ENCODE measurements at places on chromosomes 11 and 22. TPM values are rescaled to one million over a fixed set of nuclear protein-coding genes. Genes with fewer than 3 reads are reported as not detected.

CABP7 gene
- 0.08 TPM for total RNA-seq

AGBL2 gene
- 5.9 TPM for total RNA-seq

GTSE1 gene
- total RNA-seq, result 76.2 TPM

FAM227A gene
- total RNA-seq, result 0.10 TPM

MMP8 gene
- total RNA-seq, result not detected

CTSF gene
- 3.7 TPM for total RNA-seq

DNA sequence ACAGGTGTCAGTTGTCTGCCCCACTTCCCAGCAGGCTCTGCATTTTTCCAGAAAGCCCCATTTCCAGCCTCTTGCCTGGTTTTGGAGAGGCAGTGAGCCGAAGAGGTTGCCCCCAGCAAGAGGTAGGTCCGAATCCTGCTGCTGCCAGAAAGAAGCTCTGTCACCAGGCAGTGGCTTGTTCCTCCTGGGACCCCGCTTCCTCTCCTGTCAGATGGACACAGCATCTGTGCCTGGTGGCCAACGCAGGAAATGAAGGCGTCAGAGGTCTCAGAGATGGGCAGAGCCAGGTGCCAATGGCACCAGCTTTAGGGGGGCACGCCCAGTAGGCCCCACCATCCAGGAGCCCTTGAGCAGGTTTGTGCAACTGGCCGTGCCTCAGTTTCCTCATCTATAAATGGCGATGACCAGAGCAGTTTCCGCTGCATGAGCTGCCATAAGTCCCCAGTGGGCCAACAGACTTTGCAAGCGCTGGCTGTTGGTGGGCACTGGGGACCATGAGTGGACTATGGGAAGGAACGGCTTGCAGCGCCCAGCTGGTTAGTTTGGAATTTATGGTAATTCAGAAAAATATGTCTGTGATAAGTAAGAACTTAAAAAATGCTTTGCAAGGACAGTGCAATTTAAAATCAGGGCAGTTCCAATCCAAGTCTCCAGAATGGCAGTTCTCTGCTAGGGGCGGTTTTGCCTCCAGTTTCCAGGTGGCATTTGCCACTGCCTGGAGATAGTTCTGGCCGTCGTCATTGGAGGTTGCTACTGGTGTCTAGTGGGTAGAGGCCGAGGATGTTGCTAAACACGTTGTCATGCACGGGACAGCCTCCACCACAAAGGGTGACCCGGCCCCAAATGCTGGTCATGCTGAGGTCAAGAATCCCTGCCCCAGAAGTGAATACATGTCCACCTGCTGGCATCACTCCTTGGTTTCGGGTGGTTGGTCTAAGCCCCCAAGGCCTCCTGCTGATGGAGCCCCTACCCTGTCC, 2.3 kb upstream of the OSBPL5 start:
- no peak for DNase-seq

DNA sequence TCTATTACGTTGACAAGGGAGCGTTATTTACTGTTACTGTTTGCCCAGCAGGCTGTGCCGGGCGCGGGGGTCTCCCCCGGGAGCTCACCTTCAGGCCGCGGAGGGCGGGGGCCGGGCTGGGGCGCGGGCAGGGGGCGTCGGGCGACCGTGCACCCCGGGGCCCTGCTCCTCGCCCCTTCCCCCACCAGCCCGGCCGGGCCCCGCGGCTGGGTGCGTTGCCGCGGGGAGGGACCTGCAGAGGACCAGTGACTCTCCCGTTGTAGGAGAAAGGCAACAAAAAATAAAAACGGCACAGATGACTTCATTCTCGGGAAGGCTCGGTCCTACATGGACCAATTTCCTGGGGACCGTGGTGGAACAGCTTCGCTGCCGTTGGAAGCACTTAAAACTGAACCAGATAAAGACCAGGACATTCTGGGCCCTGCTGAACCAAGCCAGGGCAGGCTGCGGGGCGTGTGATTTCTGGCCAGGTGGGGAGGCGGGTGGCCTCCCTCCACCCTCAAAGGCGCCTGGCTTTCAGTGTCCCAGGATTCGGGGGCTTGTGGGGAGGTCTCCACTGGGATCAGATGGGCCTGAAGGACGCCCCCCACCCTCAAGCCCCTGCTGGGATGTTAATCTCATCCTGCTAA, 57.4 kb downstream of the IGLL1 start:
- no peak for DNase-seq

DNA sequence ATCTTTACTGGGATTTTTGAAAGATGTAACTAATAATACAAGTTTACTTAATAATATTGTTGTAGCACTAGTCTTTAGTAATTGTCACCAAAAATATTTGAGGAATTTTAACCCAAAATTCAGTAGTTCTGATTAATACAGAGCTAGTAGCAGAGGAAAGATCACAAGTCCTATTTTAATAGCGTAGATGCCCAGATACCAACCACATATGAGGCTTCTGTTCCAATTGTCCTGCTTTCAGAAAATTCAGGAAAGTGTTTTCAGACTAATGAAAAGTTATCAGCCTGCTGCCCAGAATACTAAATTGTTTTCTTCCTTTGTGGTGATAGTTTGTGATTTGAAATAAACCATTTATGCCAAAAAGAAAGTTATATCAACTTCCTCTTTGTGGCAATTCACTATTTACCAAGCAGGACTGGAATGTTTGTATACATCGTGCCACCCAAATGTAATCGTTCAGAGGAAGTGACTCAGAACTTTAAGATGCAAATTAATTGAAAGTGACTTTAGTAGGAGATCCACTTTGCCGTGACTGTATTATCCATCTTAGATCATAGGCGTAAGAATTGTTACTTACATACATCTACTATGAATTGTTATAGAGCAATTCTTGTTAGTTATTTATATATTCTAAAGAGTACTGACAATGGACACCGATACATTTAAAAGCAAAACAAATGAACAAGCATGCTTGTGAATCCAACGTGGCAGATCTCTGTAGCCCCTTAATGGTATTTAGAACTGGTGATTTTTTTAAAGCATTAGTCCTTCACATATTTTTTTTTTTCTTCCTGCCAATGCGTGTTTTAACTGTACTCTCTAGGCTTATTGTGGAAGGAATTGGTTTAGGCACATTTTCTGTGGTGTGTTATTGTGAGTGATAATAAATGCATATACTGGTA, 231.0 kb downstream of the DDX10 start:
- DNase-seq, result no peak

DNA sequence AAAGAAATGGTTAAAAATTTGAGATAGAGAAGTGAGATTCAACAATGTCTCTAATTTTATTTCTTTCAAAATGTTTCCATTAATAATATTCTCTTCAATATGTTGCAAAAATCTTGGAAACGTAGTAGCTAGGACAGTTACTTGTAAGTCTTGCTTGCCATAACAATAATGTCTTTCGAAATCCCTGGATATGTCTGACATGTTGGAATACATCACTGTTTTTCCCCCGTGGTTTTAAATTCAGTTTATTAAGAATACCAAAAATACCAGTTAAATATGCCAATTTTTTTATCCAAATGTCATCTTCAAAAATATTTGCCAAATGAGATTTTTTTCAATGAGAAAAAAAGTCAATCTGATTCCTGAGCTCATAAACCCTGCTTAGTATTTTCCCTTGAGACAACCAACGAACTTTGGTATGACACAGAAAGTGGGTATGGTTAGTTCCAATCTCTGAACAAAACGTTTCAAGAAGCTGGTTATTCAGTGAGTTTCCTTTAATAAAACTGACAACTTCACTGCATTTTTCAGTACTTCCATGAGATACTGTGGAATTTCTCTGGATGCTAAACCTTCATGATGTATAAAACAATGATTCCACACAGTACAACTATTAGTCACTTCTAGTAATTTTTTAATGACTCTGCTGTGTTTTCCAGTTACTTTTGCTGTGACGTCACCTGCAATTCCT, 36.7 kb upstream of the AMPD3 start:
- DNase-seq, result no peak

DNA sequence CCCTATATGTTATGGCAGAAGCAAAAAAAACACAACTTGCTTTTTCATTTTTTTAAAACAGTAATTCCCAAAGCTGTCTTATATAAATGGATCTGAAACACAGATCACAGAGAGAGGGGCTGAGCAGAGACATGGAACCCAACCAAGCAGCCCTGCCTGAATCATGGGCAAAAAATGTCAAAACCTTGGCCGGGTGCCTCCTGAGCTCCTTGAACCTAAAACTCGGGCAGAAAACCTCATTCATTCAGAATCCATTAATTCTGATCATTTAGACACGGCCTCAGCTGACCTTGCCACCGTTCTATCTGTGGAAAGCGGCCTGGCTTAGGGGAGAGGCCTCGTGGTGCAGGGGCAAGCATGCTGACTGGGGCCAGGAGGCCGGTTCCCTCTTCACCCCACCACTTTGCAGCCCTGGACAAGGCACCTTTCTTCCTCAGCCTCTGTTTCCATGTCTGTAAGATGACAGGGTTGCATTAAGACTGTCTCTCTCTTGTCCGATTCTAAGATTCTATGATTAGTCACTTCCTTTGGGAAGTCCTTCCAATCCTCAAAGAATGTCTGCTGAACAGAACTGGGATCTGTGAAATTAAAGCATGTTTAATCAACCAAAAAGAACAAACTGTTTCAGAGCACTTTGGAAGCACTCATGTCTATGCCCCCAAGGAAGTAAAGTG, 26.0 kb downstream of the TENM4 start:
- no peak for DNase-seq

GRCh38 chr11:57001674-57002401, 13.1 kb downstream of the OR5AK2 start:
- no peak for DNase-seq

GRCh38 chr11:116541460-116541859, 231.3 kb downstream of the BUD13 start:
- DNase-seq, result no peak

All from activated CD4-positive, alpha-beta memory T cell treated with anti-CD3 and anti-CD28 coated beads, Interleukin-2, amount 10 ng/mL, durations not matched to agents 7 days and 5 days (primary cell).